ENCODE measurements at places on chromosomes 16 and 17.

GRCh38 chr17:40064971-40065768 lies 2.4 kb downstream of the THRA start:
- DNase-seq = peak; percentile 52

DNA sequence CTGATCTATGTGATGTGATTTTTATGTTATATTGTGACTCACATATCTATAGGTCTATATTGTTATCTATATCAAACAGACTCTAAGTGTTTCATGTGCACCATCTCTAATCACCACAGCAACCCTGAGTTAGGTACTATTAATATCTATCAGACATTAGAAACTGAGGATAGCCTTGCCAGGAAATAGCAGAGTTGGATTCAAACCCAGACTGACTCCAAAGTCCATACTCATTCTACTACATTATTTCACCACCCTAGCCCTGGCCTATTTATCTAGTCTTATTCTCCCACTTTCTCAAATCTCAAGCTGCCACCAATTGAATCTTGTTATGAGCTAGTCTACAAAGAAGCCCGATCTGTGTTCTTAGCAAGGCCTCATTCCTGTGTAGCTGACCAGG lies 65.4 kb upstream of the GNAO1 start:
- DNase-seq = no peak

- no peak for DNase-seq
Measured at GRCh38 chr17:33954597-33954996, 300.5 kb upstream of the CCL2 start.

- DNase-seq = peak; percentile 72
Measured at GRCh38 chr16:8567355-8568230, 22.7 kb downstream of the TMEM114 start.

Measured in CMK (cell line).